Skeletal muscle cell (primary cell): ENCODE measurements at places on chromosomes 11 and 22.

DNA sequence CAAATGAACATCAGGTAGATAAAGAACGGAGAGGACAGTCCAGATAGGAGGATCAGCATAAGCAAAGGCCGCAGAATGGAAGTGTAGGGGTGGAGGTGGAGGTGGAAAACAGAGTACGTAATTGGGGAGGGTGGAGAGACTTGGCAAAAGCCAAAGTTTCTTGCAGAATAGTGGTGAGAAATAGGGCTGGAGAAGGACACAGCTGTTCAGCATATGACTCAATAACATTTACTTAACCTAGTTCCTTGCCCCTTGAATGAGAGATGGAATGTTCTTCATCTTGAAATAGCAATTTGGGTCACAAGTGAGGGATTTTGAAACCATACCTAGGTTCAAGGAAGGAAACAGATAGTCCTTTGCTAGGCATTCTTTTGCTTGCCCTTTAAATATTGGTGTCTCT, 235.9 kb upstream of the ARHGAP20 start:
- DNase-seq = peak; percentile 69

DNA sequence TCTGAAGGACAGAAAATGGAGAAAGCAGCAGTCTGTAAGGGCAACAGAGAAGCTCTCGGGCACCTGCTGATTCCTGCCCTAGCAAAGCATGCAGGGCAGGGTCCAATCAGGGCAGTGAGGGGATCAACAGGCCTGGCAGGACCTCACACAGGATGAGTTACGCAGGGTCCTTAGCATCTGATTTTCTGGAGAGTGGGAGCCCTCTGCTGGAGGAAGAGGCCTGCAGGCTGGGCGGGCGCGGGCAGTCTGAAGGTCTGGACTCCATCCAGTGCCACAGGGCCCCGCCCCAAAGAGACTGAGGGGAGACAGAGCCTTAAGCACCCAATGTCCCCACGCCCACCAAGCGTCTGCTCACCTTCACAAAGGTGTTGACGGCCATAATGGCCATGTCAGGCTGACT, 28.9 kb downstream of the AP1B1 start:
- DNase-seq = no peak

DNA sequence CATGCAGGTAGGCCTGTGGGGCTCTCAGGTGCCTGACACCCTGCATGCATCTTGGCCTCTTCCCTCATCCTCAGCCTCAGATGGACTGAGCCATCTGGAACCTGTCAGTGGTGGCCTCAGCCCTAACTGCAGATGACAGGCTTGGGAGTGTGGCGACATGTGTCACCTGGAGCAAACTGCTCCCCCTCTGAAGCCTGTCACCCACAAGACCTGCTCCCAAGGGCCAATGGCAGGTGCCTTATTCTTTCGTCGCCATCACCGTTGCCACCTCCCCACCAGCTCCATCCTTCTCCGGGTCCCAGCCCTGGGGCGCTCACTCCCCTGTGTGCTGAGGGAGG, 3.6 kb upstream of the SEPTIN5 start:
- DNase-seq = no peak

- no peak for DNase-seq
These were observed 118.1 kb downstream of the DBX1 start for GRCh38 chr11:20042045-20042639.

- peak; percentile 65 for DNase-seq
These were observed 14.7 kb downstream of the ABTB2 start for GRCh38 chr11:34343153-34343552.

GRCh38 chr11:84628871-84629620, 998.1 kb downstream of the DLG2 start:
- no peak for DNase-seq

GRCh38 chr11:79117488-79117887, 323.3 kb downstream of the TENM4 start:
- DNase-seq = no peak

- DNase-seq = no peak
These were observed 117.8 kb downstream of the SERGEF start for GRCh38 chr11:17894929-17895658.

DNA sequence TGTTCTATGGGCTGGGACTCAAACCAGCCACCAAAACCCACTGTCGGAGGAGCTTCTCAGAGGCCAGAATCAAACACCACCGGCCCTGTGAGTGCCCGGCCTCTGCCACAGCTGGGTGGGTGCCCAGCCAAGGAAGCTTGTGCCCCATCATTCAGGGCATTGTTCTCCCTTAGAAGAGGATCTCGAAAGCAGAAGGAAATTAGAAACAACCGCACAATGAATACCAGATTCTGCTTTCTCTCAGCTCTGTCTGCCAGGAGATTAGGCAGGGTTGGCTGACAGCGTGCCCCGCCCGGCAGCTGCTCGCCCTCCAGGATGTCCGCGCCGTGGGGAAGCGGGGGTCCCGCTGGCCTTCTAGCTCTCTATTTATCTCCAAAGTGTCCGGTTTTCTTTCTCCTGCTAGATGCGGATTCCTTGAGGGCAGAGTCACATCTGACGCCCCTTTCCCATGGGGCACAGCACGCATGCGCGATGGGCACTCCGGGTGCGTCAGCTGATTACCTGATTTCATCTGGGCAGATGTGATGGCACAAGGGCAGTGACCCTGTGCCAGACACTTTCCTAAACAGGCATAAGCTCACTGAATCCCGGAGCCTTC, 25.5 kb downstream of the SCGB1A1 start:
- no peak for DNase-seq

DNA sequence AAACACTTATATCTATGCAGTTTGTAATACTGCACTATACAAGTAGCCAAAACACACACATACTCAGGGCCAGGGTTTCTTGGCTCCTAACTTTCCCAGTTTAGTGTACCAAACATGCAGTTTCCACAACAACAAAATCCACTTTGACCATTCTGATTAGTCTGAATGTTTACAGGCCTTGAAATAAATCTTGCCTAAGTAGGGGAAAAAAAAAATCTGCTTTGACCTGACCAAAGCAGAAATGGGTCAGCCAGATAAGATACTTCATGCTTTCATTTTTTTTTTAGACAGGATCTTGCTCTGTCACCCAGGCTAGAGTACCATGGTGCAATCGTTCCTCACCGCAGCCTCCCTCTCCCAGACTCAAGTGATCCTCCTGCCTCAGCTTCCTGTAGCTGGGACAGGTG, 10.1 kb downstream of the PRR14L start:
- DNase-seq = no peak

- peak; percentile 67 for DNase-seq
These were observed 11.5 kb downstream of the C1QTNF6 start for GRCh38 chr22:37176464-37177061.

DNA sequence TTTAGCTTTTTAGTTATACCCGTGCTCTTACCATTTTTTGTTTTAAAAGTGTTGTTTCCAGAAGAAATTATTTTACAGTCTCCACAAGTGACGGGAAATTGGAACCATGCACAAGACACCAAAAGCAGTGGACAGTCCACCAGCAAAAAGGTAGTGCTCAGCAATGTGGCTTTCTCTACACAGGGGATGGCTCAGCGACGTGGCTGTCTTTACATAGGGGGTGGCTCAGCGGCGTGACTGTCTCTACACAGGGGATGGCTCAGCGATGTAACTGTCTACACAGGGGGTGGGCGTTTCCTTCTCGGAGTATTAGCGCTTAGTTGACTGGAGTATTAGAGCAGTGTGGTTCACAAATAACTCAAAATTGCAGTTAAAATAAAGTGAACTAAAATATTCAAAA, 36.0 kb upstream of the PANX2 start:
- DNase-seq = no peak

DNA sequence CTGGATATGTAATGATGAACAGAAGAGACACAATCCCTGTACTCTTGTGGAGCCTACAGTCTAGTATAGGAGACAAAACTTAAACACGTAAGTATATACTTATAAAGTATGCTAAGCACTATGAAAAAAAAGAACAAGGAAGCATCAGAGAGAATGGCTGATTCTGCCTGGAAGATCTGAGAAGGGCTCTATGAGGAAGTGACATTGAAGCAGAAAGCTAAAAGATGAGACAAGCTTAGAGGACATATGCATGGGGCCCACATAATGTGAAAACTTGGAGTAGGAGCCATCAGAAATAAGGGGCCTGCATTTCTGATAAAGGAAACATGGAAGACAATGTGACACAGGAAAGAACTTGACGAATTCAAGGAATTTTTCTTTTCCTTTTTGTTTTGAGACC, 16.6 kb downstream of the SAA1 start:
- DNase-seq = no peak

GRCh38 chr11:125942771-125943428, 2.9 kb upstream of the VSIG10L2 start:
- DNase-seq = no peak

DNA sequence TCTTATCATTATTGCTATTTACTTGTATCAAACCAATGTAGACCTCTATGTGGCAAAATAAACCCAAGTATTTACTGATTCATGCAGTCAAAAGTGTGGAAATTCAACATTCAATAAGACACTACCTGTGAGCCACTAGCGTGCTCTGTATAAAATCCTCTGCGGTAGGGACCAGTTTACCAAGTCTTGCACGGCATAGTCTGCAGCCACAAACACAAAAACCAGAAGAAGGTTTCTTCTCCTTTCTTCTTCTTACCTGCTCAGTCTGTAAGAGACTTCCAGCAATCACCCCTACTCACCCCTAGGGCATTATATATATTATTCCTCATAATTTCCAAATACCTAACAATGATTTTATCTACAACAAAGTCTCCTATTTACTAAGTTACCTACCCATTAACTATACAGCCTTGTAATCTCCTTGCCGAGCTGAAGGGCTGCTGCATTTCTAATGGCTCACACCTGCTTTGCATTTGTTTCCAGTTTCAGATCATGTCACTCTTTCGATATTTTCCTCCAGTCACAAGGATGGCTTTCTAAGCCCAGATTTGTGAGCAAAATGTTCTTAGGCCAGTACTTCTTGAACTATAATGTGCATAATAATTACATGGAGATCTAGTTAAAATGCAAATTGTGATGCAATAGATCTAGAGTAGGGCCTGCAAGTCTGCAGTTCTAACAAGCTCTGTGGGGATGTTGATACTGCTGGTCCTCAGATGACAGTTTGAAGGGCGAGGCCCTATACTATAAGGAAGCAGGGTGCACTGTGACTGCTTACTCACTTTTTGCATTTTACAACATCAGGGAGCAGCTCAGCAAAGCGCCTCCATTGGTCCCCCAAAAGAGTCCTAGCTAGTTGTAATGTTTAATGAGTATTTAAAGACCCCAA, 191.9 kb upstream of the DDI1 start:
- no peak for DNase-seq

DNA sequence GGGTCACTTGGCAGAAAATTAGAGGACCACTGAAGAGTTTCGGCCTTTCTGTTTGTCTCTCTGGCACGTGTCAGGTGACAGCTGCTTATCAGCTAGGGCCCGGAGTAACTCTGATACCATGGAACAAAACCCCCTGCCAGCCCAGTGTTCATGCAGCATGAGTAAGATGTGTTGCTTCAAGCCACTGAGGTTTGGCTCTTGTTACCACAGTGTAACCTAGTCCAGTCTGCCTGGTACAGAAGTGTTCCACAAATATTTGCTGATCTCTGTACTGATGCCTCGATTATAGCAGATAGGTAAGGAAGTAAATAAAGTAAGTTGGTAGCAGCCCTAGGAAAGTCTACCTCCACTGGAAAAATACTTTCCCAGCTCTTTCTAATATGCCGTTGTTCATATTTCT, 20.5 kb upstream of the ETS1 start:
- DNase-seq = no peak

GRCh38 chr11:68146010-68146540, 24.9 kb upstream of the CHKA start:
- DNase-seq = no peak

DNA sequence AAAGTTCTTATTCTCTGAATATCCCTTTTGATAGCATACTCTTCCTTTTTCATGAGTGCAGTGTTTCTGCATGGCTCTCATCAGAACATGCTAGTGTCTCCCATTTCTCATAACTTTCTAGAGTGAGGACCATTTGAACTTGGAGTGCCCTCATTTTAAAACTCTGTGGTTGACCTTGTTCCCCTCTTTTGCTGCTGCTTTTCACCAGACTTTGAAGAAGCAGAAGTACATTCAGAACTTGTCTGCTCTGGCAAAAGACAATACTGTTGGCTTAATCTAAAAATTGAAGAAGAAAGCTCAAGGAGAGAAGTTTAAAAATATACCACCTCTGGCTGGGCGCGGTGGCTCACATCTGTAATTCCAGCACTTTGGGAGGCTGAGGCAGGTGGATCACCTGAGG, 35.0 kb downstream of the PPARA start:
- DNase-seq = no peak

GRCh38 chr22:43270314-43270908, 72.8 kb downstream of the SCUBE1 start:
- no peak for DNase-seq

DNA sequence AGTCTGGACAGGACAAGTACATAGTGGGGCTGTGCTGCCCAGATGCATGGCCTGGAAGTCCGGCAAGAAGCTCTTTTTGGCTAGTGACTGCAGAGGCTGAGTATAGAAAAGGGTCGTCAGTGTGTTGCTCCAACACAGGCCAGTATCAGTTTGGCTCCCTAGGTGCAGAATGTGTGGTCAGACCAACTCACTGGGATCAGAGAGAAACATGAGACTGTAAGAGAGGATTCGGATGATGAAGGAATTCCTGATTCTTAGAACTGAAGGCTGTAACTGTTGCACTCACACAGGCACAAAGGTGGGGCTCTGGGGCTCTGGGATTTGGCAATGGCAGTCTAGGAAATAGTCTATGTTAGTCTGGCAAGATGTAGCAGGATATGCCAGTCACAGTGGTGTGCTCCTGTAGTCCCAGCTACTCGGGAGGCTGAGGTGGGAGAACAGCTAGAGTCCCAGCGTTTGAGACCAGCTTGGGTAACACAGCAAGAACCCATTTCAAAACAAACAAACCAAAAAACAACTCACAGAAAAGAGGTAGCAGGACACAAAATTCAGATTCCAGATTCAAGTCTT, 11.1 kb upstream of the UPB1 start:
- no peak for DNase-seq

- DNase-seq = no peak
These were observed 31.3 kb downstream of the GNB1L start for GRCh38 chr22:19823191-19823901.

DNA sequence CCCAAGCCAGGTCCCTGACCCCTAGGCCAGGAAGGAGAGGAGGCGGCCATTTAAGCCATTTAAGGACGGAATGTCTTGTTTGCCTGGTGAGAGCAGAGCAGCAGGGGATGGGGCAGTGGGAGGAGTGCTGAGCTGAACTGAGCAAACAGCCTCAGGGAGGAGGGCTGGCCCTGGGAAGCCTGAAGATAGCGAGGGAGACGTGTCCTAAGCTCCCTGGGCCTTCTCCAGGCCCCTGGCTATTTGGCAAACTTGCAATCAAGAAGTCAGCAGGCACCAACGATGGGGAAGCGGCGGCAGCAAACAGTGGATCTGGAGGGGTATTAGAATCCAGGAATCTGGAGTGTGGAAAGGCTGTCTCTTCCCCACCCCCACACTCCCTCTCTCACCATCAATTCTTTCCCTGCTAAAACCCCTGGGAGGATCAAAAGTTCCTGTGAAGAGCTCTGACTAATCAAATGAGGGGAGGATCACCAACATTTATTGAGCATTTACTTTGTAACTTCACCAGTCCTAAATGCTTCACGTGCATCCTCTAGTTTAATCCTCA, 8.8 kb downstream of the BCL9L start:
- DNase-seq = peak; percentile 69

- DNase-seq = no peak
These were observed 23.4 kb downstream of the KIAA1671 start for GRCh38 chr22:24975813-24976341.
